A549 treated with DMSO at 1 μM for 4 hours (cell line): ENCODE measurements at places on chromosomes 3 and 15. TPM values are rescaled to one million over a fixed set of nuclear protein-coding genes. Genes with fewer than 3 reads are reported as not detected.

IGF1R gene
- total RNA-seq, result 51.3 to 77.6 TPM (median 70.0 TPM) in 5 replicates

CD96 gene
- not detected in 5 replicates for total RNA-seq

GPR160 gene
- total RNA-seq, result 1.0 to 2.6 TPM (median 2.0 TPM) in 5 replicates

DOCK3 gene
- 0.37 to 0.50 TPM (median 0.43 TPM) in 5 replicates for total RNA-seq

PLXND1 gene
- total RNA-seq, result 74.4 to 95.3 TPM (median 86.1 TPM) in 5 replicates

IP6K2 gene
- 43.9 to 50.9 TPM (median 49.0 TPM) in 5 replicates for total RNA-seq

UBE2E2 gene
- 31.0 to 40.1 TPM (median 35.0 TPM) in 5 replicates for total RNA-seq
